ENCODE measurements at places on chromosomes 4 and X. TPM values are rescaled to one million over a fixed set of nuclear protein-coding genes. Genes with fewer than 3 reads are reported as not detected.

DNA sequence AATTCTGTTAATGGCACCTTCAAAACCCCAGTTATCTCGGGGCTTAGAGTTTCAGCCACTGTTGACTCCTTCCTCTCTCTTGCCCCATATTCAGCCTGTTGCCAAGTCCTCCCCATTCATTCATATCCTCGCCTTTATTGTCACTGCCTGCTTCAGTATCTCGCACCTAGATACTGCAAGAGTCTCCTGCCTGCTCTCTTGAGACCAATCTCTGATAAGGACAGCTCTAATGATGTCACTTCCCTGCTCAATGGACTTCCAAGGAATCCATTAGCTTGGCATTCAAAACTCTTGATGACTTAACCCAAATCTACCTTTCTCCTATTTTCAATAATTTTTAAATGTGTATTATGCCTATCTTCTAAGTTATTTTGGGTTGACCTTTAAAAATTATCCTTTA, 1.1 kb upstream of the UBE2A start:
- peak; percentile 56 for DNase-seq

Gene BEX2
- 55.9 TPM for polyA plus RNA-seq

- no peak for DNase-seq
These were observed 38.4 kb downstream of the TBL1X start for GRCh38 chrX:9503261-9503660.

Gene PHOX2B
- 16.7 TPM for polyA plus RNA-seq

Gene FOXO4
- 17.9 TPM for polyA plus RNA-seq

DNA sequence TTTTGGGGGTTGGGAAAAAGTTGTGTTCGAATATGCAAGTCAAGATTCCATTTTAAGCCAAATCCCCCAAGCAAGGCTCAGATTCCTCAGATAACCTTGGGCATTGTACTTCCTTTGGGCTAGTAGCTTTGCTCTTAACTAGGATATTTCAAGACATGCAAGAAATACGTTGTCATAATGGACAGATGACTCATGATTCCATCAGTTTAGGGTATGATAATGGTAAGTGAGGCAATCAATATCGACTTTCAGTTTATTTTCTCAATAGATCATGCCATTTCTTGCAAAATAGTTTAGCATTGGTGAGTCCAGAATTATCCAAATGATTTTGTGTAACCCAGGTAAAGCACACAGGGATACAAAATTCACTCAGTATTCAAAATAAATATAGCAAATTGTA, 25.4 kb downstream of the CFAP299 start:
- DNase-seq = no peak

GRCh38 chrX:151543706-151544105, 19.8 kb upstream of the PASD1 start:
- DNase-seq = no peak

GRCh38 chr4:2352171-2352570, 66.3 kb downstream of the ZFYVE28 start:
- no peak for DNase-seq

Gene FGFBP1
- 0.16 TPM for polyA plus RNA-seq

DNA sequence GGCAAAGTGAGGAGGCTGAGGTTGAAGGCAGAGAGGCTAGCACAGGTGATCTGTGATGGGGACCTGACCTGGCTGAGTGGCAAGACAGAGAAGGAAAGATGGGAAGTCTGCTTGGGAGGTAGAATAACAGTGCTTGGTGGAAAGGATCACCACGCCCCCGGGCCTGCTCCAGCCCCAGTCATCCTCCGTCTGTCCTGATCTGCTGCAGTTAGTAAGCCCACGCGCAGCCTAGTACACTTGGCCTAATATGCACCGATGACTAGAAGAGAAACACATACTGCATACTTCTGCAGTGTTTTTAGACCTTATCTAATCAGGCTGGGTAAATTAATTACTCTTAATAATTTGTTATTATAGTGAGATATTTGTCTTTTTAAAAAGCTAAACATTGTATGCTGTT, 103.7 kb upstream of the KLF3 start:
- DNase-seq = no peak

DNA sequence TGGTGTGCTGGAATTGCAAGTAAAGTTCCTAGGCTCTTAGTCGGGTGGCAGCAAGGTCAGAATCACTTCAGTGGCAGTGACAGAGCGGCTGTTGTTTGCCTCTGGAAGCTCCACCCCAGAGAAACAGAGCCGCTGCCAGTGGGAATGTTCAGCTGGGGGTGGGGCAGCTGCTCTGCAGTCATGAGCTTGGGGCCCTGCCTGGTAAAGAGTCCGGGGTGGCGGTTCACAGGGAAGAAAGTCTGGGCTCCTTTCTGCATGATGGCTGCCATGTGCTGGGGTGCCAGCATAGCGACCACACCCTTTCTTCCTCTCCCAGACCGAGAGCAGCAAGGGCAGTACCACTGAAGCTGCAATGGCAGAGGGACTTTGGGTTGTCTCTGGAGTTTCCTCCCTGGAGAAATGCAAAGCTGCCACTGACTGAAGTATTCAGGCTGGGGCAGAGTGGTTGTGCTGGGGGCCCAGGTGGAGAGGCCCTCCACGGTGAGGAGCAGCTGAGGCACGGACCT, 108.8 kb upstream of the CENPE start:
- DNase-seq = peak; percentile 82

DNA sequence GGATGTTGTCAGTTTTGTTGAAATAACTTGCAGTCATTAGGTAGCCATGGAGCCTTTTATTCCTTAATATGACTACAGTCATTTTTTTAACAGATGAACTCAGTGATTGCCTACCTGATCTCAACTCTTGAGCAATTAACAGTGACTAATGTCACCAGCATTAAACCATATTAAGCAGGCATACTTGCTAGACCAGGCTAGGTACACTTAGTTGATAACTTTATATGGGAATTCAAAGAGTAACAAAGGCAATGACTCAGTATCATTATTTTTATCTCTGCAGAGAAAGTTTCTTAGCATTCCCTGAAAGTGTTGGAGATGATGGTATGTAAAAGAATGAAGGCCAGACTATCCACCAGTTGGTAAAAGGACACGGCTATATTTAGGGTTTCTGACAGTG, at the start of gene C4orf54:
TSS of gene C4orf54 (minus strand) at position 31 of the 400 bp plus-strand sequence. CDS start 3,180 bp downstream, outside the sequence.
- DNase-seq = no peak

Data from large intestine (tissue), 12 donors.